NCI-H1436 treated with DMSO at 0.1 percent for 48 hours (cell line): ENCODE measurements at places on chromosomes 6 and 20.

GRCh38 chr6:38346291-38347079 is 293.2 kb downstream of the BTBD9 start:
- no peak for DNase-seq

DNA sequence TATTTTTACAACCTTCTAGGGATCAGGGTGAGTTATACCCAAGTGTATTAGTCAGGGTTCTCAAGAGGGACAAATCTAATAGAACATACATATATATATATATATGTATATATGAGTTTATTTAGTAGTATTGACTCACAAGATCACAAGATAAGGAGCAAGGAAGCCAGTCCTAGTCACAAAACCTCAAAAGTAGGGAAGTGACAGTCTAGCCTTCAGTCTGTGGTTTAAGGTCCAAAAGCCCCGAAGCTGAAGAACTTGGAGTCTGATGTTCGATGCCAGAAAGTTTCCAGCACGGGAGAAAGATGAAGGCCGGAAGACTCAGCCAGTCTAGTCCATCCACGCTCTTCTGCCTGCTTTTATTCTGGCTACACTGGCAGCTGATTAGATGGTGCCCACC is 632.7 kb upstream of the AGPAT4 start:
- DNase-seq, result no peak

DNA sequence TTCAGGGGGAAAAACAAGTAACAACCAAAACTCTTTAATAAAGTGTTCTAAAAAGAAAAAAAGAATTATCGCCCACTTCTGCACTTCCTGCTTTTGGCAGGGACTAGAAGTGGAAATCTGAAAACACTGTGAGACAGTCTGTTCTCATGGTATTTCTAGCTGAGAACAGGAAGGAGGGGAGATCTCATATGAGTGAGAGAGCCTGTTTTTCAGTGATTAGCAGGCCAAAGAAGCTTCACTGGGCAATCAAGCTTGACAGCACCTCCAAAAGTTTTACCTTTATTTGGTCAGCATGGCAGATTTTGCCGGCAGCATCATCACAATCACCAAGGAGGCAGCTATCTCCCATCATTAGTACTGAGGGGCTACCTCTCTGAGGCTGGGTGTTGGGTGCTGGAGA is 79.5 kb upstream of the ATXN1 start:
- no peak for DNase-seq

DNA sequence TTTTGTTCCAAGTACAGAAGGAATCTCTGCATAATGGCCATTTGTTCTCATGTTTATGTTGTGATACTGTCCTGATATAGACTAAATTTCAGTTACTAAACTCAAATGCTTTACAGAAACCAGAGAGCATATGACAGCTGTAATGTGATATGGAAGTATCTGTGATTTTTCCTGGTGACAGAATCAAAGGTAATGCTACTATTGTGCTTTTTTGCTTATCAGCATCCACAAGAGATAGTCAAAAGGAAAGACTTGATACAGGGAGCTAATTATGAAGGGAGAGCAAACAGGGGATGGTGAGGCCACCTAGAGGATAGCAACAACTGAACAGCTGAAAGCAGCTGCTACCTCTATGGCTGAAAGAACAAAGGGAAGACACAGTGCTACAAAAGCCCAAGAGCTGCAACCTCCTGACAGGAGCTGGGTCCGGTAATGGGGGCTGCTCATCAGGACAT is 181.4 kb downstream of the PHF3 start:
- no peak for DNase-seq
